ENCODE measurements at places on chromosomes 7 and 10.

- no peak for DNase-seq
Measured at GRCh38 chr10:72445851-72446250, 91.1 kb upstream of the DNAJB12 start.

GRCh38 chr10:23362069-23362830 is 17.7 kb upstream of the C10orf67 start:
- DNase-seq: no peak

DNA sequence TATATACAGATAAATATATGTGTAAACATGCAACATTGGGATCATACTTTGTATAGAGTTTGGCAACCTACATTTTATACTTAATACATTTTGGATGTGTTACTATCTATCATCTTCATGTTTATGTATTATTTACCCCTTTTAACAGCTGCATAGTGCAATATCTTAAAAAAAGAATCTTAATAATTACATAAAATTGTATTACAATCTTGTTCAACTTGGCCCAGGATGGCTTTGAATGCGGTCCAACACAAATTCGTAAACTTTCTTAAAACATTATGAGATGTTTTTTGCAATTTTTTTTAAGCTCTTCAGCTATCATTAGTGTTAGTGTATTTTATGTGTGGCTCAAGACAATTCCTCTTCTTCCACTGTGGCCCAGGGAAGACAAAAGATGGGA is 26.3 kb upstream of the PRPS1L1 start:
- DNase-seq: no peak

DNA sequence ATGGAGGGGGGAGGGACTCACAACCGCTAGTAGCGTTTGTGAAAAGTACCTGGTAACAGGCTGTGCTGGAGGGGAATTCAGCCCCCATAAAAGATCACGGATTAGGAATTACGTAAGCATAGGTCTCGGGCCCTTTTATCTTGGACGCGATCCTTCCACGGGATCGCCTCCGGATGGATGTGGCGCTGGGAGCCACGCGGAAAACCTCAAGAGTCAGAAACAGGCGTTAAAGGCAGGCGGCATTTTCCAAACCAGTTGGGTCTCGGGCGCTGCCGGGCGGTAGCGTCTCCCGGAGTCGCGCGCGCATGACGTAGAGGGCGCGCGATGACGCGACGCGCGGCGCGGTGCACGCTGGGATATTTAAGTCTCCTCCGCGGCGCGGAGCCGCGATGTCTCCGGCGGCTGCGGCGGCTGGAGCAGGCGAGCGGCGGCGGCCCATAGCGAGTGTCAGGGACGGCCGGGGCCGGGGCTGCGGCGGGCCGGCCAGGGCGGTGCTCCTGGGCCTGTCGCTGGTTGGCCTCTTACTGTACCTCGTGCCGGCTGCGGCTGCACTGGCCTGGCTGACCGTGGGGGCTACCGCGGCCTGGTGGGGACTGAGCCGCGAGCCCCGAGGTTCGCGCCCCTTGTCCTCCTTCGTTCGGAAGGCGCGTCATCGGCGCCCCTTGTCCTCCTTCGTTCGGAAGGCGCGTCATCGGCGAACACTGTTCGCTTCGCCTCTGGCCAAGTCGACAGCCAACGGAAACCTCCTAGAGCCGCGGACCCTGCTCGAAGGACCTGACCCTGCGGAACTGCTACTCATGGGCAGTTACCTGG is at the start of gene POM121:
Gene POM121, plus strand, starts transcription at position 363 of the 813 bp plus-strand sequence. Its CDS starts 27 bp downstream, at position 390.
- DNase-seq: peak; percentile 79

DNA sequence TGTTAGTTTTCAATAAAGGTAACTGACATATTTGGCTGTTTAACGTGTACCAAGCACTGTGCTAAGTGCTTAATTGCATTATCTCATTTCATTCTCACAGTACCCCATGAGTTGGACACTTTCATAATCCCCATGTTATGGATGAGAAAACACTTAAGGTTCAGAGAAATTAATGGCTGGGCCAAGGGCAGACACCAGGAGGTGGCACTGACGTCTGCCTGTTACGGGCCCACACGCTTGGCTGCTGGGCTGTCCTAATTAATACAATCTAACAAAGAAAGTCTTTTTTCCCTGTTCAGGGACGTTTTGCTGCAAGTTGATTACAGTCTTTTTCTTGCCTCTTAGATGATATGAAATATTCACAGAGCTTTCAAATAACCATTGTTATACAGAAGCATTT is 16.1 kb downstream of the DYDC2 start:
- DNase-seq: no peak

DNA sequence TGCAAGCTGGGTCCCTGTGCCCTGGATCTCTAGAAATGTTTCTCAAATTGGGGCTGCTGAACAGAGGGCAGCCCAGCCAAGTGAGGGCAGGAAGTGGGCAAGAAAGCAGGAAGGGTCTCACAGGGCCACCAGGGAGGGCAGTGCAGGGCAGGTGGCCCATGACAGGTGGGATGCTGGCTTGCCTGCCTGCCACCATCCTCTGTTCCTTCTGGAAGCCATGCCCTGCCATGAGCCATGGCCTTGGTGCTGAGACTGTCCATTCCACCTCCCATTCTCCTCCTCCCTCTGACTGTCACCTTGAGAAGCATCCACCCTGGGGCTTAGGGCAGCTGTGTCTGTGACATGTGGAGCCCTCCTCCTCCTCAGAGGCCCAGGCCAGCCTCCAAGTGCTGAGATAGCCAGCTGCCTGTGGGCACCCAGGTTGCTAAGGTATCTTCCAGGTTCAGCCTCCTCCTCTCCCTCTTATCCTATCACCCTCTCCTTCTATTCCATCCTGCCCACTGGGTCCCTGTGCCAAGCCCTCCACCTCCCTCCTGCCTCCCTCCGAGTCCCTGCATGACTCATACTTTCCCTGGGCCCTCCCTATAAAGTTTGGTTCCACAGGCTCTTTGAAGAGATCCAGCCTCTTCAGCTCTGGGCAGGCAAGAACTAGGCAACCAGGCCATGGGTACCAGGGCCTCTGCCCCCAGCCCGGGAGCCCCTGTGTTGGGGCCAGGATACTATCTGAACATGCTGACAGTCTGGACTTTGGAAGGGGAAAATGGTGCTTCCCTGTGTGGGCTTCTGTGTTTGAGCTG is 1.3 kb downstream of the VSIR start:
- DNase-seq: no peak

DNA sequence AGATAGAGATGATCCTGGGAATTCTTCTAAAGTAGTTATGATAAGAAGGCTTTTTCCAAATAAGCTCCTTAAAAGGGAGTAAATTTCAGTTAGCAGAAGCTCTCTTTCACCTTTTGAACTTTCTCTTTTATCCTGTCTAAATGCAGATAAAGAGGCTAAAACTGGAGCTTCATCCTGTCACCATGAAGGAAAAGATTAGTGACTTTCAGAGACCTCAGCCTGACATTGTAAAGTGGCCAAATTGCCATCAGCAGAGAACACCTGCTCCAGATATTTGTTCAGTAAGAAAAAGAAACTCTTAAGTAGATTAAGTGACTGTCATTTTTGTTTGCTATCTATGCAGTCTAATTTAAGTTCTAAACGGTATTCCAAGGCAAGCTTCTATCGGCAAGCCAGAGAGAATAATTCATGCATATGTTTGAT is 18.3 kb downstream of the VWDE start:
- DNase-seq: no peak

- DNase-seq: no peak
Measured at GRCh38 chr7:84159435-84159834, 35.2 kb downstream of the SEMA3A start.

DNA sequence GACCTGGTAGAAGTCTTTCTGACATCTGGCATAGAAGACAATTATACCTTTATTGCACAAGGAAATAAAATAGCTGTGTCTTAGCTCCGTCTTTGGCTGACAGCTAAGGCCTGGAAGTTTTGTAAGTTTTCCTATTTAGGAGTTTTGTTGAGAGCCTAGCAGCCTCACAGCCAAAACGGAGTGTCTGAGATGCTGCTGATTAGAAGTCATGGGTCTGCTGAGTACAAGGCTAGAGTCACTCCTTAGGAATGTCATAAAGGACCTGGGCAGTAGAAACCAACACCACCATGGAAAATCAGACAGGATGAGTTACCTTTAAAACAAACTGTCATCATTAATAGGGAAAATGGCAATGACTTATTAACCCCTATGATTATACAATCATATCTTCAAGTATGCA is 442.5 kb downstream of the KCNMA1 start:
- no peak for DNase-seq

GRCh38 chr7:7136466-7137381 is 45.6 kb upstream of the C1GALT1 start:
- DNase-seq: no peak

GRCh38 chr10:116888380-116889055 is 39.2 kb downstream of the ENO4 start:
- DNase-seq: no peak

- DNase-seq: no peak
Measured at GRCh38 chr10:28939281-28940157, 262.2 kb downstream of the BAMBI start.

DNA sequence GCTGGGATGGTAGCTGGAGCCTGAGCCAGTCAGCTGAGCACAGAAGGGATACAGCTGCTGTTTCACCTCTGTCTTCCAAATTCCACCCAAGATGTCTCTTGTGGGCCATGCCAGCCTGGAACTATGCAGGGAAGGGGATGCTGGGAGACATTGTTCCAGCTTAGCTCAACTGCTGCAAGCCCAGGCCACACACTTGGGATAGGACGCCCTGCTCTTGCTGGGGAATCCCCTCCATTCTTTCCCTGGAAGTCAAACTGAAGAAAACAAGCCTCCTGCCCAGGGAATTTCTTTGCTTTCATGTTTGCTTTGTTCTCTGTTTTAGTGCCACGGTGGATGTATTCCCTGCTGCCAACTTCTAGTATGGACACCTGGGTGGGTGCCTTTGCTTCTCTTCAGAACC is 55.2 kb upstream of the CDK13 start:
- no peak for DNase-seq

GRCh38 chr10:89978081-89978480 is 276.7 kb downstream of the KIF20B start:
- DNase-seq: no peak

DNA sequence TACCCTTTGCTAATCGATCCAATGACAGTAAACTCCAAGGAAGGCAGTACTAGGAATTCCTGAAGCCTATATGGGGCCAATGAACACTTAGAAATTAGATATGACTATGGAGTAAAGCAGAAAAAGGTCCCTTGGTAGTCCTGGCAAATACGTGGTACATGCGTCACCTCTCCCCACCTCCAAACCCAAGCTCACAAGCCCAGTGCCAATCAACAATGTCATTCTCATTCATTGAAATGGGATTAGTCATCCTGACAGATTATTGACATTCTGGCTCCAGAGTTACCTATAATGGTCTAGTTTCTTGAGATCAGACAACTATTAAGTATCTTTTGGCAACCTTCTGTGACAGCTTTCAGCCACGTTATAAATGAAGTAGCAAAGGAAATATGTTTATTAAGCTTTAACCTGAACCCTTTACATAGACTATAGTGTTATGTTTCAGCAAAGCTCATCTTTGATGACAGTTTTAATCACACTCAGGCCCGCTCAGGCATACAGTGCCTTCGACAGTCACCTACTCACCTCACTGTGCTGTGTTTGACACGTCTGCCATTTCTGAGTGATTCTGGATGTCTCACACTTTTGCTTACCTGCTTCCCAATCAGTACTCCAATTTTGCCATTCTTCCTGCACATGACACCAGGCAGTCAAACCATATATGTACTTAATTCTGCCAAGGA is 69.6 kb upstream of the ADO start:
- no peak for DNase-seq

DNA sequence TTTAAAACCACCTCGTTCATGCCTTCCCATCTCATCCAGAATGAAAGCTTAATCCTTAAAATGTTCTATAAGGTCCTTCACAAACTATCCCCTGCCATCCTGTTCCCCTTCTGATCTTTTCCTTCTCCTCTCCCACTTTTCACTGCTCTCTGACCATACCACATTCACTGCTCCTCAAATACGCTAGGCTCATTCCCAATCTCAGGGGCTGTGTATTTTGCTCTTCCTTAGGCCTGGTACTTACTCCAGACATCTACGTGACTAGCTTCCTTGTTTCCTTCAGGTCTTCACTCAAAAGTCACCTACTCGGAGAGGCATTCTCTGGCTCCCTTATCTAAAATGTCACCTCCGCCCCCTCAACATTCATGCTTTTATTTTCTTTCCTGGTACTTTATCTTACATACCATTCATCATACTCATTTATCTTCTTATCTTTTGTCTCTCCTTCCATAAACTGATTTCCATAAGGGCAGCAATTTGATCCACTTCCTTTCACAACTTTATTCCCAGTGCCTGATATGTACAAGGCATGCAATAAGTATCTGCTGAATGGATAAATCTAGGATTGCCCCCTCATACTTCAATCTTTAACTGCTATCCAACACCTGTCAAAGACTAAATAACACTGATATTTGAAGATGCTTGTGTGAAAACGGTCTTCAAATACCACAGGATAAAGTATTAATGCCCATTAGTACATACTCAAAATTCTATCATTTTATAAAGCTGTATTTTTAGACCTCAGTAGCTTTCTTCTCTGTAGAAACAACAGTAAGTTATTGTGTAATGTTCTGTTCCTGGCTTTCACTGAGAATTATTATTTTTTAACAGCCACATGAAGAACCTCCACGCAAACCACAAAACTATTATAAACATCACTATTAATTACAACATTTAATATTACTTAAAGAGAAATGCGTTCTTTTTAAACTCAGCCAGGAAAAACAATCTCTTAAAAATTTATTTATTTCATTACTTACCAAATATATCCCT is 27.0 kb downstream of the JMJD1C start:
- no peak for DNase-seq

DNA sequence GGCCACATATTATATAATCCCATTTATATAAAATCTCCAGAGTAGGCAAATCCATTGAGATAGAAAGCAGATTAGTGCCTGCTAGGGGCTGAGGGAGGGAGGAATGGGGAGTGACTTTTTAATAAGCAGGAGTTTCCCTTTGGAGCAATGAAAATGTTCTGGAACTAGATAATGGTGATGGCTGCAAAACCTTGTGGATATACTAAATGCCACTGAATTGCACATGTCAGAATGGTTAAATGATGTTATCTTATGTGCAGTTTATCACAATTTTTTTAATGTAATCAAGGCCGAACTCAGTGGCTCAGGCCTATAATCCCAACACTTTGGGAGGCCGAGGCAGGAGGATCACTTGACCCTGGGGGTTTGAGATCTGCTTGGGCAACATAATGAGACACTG is 145.5 kb upstream of the AUTS2 start:
- no peak for DNase-seq

- no peak for DNase-seq
Measured at GRCh38 chr7:48387932-48388331, 216.7 kb downstream of the ABCA13 start.

GRCh38 chr7:147852833-147853232 is 737.7 kb upstream of the C7orf33 start:
- DNase-seq: no peak

- no peak for DNase-seq
Measured at GRCh38 chr10:132044803-132045202, 20.9 kb upstream of the JAKMIP3 start.

- no peak for DNase-seq
Measured at GRCh38 chr10:58806323-58806722, 293.7 kb downstream of the BICC1 start.

DNA sequence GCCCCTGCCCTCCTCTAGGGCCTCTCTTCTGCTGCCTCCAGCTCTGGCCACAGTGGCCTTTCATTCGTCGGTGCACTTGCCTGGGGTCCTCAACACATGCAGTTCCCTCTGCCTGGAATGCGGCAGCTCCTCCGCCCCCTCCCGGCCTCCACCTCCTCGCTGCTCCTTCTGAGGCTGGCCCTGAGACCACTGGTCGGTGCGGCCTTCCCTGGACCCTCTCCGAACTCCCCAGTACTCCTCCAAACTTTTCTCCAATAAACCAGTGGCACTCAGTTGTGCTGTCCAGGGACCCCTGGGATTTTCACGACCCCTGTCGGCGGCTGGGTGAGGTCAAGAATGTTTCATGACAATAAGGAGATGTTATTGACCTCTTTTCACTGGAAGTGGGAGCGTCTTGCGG is 53.5 kb downstream of the BMS1 start:
- no peak for DNase-seq
